ENCODE measurements at places on chromosomes 6 and 20.

- DNase-seq: no peak
Measured at GRCh38 chr20:8423482-8423881, 291.4 kb downstream of the PLCB1 start.

DNA sequence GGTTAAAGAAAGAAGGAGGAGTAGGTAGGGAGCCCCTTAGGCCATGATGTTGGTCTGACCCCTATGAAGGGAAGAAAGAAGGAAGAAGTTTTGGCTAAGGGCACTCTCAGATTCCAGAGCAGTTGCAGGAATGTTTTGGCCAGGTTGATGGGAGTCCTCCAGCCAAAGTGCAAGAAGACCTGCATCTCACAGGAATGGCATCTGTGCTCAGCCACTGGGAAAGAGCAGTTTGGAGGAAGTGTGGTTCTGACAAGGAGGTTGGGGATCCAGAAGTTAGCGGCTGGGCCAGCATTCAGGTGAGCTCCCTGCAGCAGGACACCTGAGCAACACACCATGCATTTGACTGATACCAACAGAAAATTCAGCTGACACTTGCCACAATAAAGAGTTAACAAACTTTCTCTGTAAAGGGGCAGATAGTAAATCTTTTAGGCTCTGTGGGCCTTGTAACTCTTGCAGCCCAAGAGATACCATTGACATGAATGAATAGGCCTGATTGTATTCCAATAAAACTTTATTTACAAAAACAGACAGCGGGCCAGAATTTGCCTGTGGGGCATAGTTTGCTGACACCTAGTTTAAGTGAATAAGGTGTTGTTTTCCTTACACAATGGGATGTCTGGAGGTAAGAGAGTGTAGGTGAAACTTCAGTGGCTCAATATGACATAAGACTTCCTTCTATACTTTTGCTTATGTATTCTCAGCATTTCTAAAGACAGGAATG lies 71.0 kb downstream of the EDN1 start:
- DNase-seq: no peak

- DNase-seq: no peak
Measured at GRCh38 chr6:157058574-157058973, 264.7 kb downstream of the TMEM242 start.

- DNase-seq: no peak
Measured at GRCh38 chr6:150651808-150652470, 52.3 kb downstream of the PLEKHG1 start.

GRCh38 chr6:54255886-54256285 lies 52.4 kb upstream of the TINAG start:
- no peak for DNase-seq

DNA sequence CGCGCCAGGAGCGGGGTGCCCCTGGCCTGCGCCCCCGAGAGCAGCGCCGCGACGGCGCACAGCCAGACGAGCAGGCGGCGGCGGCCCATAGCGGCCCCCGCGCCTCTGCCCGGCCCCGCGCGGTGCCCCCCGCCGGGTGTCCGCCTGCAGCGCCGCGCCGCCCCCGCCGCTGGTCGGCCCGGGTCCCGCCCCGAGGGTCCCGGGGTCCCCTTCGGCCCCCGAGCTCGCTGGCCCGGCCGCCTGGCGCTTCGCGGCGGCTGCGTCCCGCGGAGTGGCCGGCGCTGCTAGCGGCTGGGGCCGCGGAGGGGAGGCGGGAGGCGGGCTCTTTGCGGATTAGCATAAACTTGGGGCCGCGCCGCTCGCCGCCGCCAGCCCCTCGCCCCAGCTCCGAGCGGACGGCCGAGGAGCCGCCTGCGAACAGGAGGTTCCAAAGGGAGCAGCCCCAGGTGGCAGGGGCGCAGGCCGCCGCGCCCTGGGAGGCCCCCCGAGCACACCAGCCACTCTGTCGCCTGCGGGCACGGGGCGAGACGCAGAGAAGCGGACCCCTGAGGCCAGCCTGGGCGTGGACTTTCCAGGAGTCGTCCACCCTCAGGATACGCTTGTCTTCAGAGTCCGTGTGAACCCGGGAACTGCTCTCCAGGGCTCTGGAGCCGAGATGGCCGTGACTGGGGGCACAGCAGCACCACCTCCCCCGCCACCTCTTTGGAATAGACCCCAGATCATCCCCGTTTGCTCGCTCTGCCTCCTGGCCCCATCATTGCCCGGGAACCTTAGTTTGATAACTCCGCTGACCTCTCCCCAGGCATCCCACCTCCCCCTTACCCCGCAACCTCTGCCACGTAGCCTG lies at the start of gene EMILIN3:
Gene EMILIN3, minus strand, starts transcription at position 273 of the 847 bp plus-strand sequence. Its CDS starts 184 bp downstream, at position 89.
- no peak for DNase-seq

GRCh38 chr20:38073307-38074071 lies 39.9 kb downstream of the RPRD1B start:
- no peak for DNase-seq

DNA sequence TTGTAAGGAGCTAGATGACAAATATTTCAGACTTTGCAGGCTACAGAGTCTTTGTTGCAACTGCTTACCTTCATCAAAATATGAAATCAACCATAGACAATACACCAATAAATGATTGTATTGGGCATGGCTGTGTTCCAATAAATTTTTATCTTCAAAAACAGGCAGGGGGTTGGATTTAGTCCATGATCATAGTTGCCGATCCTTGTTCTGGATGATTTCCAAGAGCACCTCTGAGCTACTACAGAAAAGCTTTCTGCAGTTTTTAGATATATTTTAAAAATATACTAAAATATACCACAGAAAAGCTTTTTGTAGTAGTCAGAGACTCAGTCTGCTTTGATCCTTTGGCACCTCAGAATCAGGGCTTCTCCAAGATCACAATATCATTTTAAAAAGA lies 145.0 kb downstream of the HTR1B start:
- no peak for DNase-seq

DNA sequence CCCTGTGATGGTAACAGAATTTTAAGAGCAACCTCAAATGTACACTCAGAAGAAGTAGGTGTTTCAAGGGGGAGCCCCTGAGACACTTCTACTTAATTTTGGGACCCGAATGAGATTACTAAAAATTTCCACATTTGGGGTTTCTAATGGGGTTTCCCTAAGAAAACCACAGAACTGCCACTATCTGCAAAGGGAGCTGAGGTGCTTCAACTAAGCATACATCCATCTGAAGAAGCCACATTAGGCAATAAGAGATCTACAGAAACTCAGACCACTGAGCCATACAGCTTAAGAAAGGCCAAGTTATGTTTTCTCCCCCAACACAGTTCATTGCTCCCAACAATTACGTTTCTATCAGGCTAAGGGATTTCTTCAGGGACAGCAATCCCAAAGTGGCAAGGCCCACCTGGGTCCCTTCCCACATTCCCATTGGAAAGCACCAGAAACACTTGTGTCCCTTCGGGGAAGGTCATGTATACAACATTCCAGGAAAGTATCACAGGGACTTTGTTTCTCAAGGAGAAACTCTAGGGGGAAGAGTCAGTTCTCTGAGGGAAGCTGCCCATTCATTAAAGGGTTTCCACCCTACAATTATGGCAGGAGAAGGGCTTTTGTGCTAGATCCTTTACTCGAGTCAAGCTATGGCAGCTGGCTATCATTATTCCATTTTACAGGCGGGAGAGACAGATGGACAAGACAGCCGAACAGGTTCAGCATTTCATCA lies 5.0 kb downstream of the BCL2L1 start:
- no peak for DNase-seq

DNA sequence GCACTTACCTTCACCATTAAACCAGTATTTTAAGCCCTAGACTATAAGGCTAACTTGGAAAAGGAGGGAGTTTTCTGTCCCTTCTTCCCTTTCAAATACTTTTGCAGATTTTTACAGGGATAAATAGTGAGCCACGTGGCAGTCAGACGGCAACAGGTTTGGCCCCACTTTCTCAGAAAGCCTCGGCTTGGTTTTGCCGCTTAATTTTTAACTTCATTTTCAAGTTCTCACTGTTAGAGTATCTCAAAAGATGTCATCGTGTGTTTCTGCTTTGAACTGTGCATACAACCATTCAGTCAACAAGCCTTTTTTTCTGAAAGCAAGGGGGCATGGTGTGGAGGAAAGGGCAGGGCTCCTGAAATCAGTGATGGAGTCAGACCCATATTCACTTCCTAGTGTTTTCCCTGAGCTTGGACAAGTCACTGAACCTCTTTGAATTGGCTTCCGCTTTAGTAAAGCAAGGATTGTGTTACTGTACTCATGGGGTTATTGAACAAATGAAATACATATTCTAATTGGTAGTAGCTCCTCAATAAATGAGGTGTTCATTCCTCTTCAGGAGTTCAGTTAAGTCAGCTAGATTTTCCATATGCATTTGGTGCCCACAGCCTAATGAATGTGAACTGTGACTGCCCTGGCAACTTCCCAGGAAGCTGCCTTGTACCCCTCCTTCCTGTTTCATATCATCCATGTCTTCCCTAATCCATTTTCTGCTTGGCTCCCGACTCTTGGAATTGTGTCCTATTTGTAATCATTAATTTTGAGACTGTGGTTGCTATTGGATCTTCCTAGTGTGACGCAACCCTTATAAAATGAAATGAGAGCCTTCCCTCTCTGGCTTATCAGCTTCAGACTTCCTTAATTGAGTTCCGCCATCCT lies at the start of gene SLC17A2:
Gene SLC17A2, minus strand, starts transcription at position 160 of the 879 bp plus-strand sequence. CDS start 4,895 bp downstream, outside the sequence.
- no peak for DNase-seq

DNA sequence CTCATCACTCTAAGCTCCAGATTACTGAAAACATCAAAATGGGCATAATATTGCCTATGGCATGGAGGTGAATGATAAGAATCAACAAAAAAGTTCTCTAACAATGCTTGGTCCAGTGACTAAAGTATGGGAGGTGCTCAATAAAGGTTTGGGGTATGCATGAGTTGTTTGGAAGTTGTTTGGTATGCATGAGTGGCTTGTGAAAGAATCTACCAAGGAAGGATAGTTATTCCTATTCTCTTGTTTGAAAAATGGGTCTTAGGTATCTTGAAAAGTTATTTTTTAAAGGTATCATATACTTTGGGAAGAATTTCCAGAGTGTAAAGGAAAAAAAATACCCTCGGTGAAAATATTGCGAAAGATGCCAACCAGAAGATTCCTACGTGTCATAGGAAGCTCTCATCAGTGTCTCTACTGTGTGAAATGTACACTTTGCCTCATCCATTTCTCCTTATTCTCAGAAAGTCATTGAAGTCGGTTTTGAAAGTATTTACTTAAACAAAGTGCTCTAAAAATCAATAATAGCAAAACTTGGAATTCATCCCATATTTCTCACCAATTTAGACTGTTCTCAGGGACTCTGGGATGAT lies 449.8 kb downstream of the ADGRB3 start:
- DNase-seq: no peak

- no peak for DNase-seq
Measured at GRCh38 chr6:27251606-27252251, 4.2 kb downstream of the PRSS16 start.

DNA sequence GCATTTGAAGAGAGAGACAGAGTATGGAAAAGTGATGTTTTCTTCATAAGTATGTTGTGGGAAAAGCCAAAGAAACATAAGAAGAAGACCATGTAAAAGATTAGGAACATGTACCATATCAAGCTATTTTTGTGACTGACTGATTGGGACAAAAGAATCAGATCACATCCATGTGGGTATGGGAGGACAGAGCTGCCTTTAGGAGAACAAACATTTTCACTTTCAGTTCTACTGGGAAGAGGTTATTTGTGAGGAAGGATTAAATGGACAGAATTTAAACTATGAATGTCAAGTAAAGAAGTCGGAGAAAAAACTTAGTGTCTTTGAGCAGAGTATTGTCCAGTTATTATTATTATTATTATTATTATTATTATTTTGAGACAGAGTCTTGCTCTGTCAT lies 124.4 kb upstream of the HCRTR2 start:
- DNase-seq: no peak

DNA sequence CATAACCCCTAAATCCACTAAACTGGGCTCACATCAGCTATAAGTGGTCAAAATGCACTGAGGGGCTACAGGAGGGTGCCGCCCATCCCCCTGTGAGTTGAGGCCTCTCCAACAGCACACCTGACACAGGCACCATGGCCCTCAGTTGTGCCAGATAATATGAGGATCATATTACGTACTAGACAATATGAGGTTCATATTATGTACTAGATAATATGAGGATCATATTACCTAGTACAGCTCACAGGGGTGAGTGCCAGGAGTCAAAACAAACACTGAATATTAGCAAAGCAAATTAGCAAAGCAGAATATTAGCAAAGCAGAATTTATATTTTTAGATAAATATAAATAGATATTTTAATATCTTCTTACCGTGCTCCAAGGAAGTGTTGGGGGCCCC lies 35.3 kb downstream of the CD24 start:
- no peak for DNase-seq

DNA sequence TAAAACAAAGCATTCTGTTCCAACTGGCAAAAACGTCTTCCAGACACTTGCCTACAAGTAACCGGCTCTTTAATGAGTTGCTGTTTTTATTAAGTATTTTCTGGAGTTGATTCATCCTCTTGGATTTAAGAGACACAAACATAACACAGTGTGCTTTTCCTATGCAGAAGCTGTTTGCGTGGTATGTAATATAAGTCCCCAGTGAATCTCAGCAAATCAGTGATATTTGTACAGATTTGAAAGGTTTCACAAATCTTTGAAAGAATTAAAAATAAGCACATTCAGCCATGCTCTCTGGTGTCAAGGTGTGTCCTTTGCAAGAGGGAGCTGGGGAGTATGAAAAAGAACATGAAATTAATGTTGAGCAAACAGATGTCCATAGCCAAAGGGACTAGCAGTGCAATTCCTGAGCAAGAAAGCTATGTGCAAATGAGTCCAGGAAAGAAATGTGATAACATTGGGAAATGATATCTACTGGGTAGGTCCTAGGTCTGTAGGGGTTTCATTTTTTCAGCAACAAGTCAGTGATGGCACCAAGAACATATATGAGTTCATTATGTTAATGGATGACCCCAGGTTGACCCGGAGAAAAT lies 170.1 kb upstream of the PHACTR1 start:
- DNase-seq: no peak

DNA sequence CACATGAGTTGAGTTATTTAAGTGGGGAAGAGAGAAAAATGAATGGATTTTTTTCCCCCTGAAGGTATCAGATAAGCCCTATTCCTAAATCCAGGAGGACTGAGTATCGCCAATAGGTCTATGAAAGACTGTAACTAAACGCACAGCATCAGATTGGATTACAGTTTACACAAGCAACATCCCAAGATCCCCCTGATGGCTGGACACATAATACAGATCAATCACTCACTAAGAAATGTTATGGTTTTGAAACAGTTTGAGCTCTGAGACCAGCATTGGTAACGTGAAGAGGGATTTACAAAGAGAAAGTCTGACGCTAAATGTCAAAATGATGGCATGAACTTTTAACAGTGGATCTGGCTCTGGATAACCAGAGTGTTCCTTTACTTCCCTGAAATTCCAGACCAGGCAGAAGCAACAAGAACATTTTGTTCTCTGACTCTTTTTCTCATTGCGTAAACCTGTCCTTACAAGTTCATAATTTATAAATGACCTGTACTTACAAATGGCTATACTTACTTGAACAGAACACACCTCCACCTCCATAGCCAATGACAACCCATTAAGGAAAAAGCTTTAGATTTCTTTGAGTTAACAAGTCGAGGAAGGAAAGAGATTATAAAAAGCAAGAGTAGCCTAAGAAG lies 131.8 kb upstream of the BEND3 start:
- DNase-seq: no peak
